Liver (tissue), 10 donors: ENCODE measurements at places on chromosomes 6 and 20.

- no peak for DNase-seq
- no peak overlapping the region for H3K4me3 ChIP-seq
- H3K27me3 ChIP-seq, result no peaks in the 10 kb centered on the region
- no peaks in the 10 kb centered on the region for H3K36me3 ChIP-seq
- H3K4me1 ChIP-seq, result no peaks in the 10 kb centered on the region
- H3K27ac ChIP-seq, result no peak overlapping the region
Measured at GRCh38 chr6:76472858-76473257, 400.4 kb upstream of the IMPG1 start.

DNA sequence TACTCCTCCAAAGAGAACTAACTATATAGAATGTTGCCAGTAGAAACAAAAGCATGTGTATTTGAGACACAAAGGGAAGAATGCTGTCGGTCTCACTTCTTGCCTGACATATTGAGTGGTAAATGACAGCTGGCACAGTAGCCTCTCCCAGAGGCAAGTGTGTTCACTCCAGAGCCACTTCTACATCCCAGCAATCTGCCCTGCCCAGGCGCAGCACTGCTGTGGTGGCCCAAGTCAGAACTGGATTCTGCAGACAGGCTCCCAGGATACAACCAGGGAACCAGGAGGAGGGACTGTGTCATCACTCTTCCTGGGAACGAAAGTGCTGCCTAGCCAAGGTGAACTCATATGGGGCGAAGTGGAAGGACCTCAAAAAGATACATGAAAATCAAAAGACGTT is 103.2 kb upstream of the ARMC2 start:
- no peak overlapping the region for H3K27ac ChIP-seq
- H3K36me3 ChIP-seq, result no peaks in the 10 kb centered on the region
- no peaks in the 10 kb centered on the region for H3K27me3 ChIP-seq
- DNase-seq, result no peak
- H3K4me1 ChIP-seq, result peaks cover 20% of the 10 kb centered on the region

DNA sequence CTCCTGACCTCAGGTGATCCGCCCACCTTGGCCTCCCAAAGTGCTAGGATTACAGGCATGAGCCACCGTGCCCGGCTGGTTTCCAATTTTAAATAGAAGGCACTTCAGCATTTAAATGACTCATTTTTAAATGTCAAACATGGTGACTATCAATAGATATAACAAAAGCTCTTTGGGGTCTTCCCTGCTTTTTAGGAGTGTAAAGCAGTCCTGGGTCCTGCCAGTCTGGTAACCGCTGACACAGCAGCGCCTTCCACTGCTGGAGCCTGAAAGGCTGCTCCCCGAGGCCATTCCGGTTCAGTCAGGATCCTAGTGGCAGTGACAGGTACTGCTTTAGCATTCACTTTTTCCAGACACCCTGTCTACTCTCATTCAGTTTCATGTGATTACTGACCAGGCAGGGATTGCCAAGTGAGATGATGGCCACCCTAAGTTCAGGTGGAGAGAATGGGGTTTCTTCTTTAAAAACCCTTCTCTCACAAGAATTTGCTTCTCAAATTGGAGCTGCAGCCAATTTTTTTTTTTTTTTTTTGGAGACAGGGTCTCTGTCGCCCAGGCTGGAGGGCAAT is 5.1 kb downstream of the DIDO1 start:
- H3K27ac ChIP-seq, result peak overlapping the region; percentile 65
- H3K36me3 ChIP-seq, result no peaks in the 10 kb centered on the region
- H3K27me3 ChIP-seq, result no peaks in the 10 kb centered on the region
- H3K4me3 ChIP-seq, result no peak overlapping the region

DNA sequence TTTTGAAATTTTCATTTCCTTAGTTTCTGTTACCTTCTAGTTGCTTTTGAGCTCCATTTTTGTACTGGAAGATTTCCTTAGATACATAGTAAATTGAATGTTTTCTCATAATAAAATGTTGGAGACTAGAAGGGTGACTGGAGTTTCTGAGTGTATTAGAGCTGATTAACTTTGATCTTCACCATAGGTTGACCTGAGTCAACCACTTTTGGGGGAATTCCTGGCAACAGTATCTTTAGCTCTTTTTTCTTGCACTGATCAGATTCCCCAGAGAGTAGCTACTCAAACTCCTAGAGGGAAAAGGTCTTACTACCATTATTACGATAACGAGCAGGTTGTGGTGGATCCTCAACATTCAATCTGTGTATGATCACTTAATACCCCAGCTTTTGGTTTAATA is 72.7 kb downstream of the KHDC1L start:
- no peaks in the 10 kb centered on the region for H3K4me1 ChIP-seq
- no peak for DNase-seq
- H3K36me3 ChIP-seq, result no peaks in the 10 kb centered on the region
- no peak overlapping the region for H3K27ac ChIP-seq

DNA sequence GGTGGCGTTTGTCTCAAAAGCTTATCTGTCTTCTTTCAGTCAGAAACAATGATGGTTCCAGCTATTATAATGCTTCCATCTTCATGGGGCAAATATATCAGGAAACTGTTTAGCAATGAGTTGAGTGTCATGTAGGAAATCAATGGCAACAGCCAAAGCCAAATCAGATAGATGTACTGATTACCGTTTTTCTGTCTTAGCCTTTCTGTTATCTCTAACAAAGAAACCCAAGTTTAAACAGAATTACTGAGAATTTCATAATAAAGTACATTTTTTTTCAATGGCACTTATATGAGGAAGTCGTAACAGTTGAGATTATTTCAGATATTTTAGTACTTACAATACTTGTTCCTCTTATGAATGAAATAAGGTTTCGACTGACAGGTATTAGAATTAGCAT is 1.2 kb downstream of the NOX3 start:
- no peak overlapping the region for H3K4me3 ChIP-seq
- H3K27me3 ChIP-seq, result no peaks in the 10 kb centered on the region

DNA sequence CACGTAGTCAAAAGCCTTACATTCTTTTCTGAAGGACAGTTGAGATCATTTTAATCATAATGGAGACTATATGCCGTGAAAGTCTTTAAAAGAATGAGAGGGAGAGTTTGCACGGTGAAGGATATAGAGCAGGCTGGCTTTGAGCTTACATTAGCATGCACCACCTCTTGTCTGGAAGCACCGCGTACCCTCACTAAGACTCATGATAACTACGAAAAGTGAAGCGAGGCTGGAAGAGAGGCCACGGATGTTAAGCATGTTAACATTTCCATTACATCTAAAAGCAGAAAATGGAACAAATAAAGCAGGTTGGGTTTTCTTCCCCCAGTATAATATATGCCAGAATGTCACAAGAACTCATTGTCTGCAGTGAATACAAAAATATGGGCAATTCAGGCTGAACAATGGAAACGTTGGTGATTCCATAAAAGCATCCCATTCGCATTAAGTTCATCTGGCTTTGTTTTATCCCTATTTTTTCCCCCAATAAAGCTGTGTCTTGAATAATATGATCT is 40.6 kb upstream of the NKX2-2 start:
- no peak overlapping the region for H3K4me3 ChIP-seq
- H3K27me3 ChIP-seq, result no peaks in the 10 kb centered on the region
- H3K36me3 ChIP-seq, result no peaks in the 10 kb centered on the region

- no peaks in the 10 kb centered on the region for H3K36me3 ChIP-seq
- H3K27me3 ChIP-seq, result no peaks in the 10 kb centered on the region
- H3K27ac ChIP-seq, result peak overlapping the region; percentile 96
Measured at GRCh38 chr6:122791310-122791679, 2.2 kb downstream of the SMPDL3A start.

DNA sequence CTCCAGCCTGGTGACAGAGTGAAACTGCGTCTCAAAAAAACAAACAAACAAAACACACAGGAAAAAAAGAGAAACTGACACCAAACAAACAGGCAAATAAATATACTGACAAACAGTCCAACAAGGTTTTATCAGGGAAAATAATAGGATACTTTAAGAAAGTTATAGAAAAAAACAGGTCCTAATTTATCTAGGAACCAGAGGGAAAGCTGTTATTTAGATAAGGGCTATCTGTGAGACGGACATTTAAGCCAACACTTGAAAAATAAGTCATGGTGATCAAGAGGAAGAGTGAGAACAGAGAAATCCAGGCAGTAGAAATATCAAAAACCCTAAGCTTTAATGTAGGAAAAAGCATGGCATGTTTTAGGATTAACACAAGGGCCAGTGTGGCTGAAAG is 68.9 kb downstream of the FAM217A start:
- no peaks in the 10 kb centered on the region for H3K27me3 ChIP-seq
- no peak for DNase-seq
- H3K27ac ChIP-seq, result no peak overlapping the region
- no peaks in the 10 kb centered on the region for H3K36me3 ChIP-seq
- peaks cover 4% of the 10 kb centered on the region for H3K4me1 ChIP-seq

DNA sequence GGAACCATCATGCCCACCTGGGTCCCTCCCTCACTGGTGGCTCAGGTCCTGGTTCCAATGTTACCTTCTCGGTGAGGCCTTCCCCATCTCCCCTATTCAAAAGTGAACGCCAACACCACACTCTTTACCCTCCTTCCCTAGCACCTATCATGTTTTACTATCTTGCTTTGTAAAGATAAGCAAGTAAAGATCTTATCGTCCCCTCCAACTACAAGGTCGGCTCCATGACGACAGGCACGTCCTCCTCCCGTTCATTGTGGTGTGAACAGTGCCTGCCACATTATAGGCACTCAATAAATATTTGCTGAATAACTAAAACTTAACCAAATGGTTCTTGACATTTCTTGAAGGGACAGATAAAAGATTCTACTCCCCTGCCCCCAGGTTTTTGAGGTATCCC is 147.1 kb downstream of the PREX1 start:
- DNase-seq, result no peak
- peaks cover 6% of the 10 kb centered on the region for H3K4me1 ChIP-seq
- H3K27ac ChIP-seq, result no peak overlapping the region
- H3K36me3 ChIP-seq, result no peaks in the 10 kb centered on the region

DNA sequence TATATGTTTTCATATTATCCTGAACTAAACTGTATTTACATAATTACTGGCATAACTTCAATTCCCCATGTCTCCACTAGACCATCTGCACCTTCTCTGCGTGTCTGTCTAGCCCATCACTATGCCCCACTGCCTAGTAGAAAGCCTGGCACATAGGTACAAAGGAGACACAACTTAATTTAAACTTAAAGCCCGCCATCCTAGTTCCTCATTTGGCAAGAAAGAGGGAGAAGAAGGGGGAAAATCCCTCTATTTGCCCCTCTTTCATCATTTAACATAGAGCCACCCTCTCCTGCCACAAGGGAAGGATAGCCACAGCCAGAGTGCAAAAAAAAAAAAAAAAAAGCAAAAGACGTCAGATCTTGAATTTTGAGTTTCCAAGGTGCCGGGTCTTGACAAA is 1.8 kb downstream of the PKIG start:
- no peak overlapping the region for H3K4me3 ChIP-seq
- no peaks in the 10 kb centered on the region for H3K27me3 ChIP-seq
- no peak overlapping the region for H3K27ac ChIP-seq

GRCh38 chr6:144013486-144013909 is 5.4 kb upstream of the PLAGL1 start:
- DNase-seq, result peak; percentile 67
- no peak overlapping the region for H3K27ac ChIP-seq
- no peak overlapping the region for H3K4me3 ChIP-seq

GRCh38 chr6:79943133-79943532 is 4.2 kb downstream of the ELOVL4 start:
- no peak for DNase-seq
- no peaks in the 10 kb centered on the region for H3K27me3 ChIP-seq
- no peaks in the 10 kb centered on the region for H3K36me3 ChIP-seq
- peaks cover 12% of the 10 kb centered on the region for H3K4me1 ChIP-seq
- no peak overlapping the region for H3K4me3 ChIP-seq

GRCh38 chr6:102581378-102582124 is 1188.0 kb downstream of the GRIK2 start:
- no peaks in the 10 kb centered on the region for H3K27me3 ChIP-seq
- H3K36me3 ChIP-seq, result no peaks in the 10 kb centered on the region
- H3K27ac ChIP-seq, result no peak overlapping the region
- no peaks in the 10 kb centered on the region for H3K4me1 ChIP-seq
- no peak overlapping the region for H3K4me3 ChIP-seq

DNA sequence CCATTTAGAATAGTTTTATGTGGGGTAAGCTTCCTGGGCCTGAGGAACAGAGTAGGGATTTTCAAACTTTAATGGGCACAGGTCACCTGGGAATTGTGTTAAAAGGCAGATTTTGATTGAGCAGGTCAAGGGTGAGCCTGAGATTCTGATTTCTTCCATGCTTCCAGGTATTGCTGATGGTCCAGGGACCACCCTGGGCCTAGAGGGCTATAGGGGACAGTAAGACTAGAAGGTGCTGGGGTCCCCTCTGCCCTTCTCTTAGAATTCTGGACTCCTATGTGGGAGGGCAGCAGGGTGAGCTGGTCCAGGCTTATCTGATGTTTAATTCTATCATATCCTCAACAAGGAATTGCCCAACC is 2.6 kb downstream of the DDR1 start:
- no peak for DNase-seq
- no peaks in the 10 kb centered on the region for H3K27me3 ChIP-seq
- H3K27ac ChIP-seq, result no peak overlapping the region
- peaks cover 6% of the 10 kb centered on the region for H3K4me1 ChIP-seq

- H3K27me3 ChIP-seq, result no peaks in the 10 kb centered on the region
- no peaks in the 10 kb centered on the region for H3K4me1 ChIP-seq
- H3K27ac ChIP-seq, result no peak overlapping the region
- no peak overlapping the region for H3K4me3 ChIP-seq
- peaks cover 13% of the 10 kb centered on the region for H3K36me3 ChIP-seq
Measured at GRCh38 chr6:138493413-138493812, 5.9 kb downstream of the NHSL1 start.

- no peaks in the 10 kb centered on the region for H3K4me1 ChIP-seq
- no peaks in the 10 kb centered on the region for H3K27me3 ChIP-seq
- no peak overlapping the region for H3K27ac ChIP-seq
Measured at GRCh38 chr20:24163506-24163905, 174.9 kb upstream of the GGTLC1 start.

GRCh38 chr6:115882174-115882573 is 178.5 kb downstream of the FRK start:
- H3K27ac ChIP-seq, result no peak overlapping the region
- no peaks in the 10 kb centered on the region for H3K27me3 ChIP-seq
- no peak for DNase-seq

DNA sequence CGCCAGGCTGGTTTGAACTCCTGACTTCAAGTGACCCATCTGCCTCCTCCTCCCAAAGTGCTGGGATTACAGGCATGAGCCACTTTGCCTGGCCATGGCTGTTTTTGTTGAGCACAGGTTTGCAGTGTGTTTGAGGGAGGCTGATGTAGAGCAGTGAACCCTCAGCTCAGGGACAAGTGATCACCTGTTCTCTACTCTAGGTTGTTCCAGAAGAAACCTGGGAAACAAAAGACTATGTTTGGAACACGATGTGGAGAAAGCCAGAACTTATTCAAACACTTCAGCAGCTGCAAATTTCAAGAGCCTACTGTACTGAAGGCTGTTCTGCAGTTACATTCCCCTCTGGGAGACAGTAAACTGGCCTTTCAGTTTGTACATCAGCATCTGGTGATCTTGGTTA is 4.7 kb downstream of the TULP1 start:
- no peak overlapping the region for H3K4me3 ChIP-seq
- H3K36me3 ChIP-seq, result no peaks in the 10 kb centered on the region
- no peak overlapping the region for H3K27ac ChIP-seq
- no peak for DNase-seq
- no peaks in the 10 kb centered on the region for H3K4me1 ChIP-seq
